ENCODE measurements at places on chromosomes 16 and 17.
A peak's percentile ranks its signal among the peaks of the same experiment; 100 is the strongest.

DNA sequence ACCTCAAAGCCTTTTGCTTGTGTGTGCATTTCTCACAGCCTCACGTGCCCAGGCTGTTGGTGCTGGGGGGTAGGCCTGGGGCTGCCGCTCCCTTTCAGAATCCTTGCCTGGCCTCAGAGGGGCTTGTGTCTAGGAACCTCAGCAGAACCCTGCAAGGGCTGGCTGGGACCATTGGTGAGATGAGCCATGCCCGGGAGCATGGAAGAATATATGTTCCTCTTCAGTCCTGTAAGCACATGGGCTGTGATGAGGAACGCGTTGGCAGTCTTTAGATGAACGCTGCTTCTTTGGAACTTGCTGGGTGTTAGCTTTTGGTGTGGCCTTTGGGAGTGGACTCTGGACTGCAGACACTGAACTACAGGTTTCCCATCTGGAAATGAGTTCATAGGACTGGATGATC, 32.0 kb upstream of the SLC5A10 start:
- no peak for DNase-seq

GRCh38 chr17:76872221-76872873, 4.1 kb downstream of the MGAT5B start:
- no peak for DNase-seq

GRCh38 chr17:49494399-49494985, 601 bp upstream of the NGFR start:
- no peak for DNase-seq

DNA sequence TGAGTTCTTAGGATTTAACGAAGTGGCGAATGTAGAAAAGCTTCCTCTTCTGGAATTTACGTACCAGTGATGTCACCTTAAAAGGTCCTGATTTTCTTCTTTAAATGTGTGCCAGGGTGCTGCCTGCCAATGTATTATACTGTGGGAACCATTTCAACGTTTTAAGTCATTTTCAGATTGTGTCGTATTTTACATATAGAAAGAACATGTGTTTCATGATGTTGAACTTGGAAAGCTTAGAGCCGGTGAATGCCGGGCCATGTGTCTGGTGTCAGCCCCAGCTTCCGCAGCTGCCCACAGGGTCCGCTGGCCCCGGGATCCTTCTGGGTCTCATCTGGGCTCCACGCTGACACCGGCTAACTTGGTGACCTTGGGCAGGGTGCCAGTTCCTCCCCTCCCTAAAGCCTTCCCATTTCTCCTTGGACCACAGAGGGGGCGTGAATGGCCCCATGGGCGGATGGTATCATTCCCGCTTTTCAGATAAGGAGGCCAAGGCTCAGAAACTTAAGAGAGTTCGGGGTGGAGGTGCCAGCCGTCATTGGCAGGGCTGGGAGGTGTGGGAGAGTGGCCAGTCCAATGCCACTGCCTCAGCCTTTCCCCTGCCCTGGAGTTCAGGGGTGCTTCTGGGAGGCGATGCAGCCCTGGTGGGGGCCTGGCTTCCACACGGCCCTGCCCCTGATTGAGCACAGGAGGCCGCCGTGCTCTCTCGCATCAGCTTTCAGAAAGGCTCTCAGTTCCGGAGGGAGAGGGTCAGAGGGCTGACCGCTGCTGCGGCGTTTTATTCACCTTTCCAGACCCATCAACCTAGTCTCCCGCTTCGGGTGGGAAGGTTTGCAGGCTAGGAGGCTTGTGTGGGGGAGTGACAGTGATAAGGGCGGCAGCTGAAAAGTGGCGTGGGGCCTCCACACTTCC, 68.8 kb upstream of the CIBAR2 start:
- DNase-seq: no peak

DNA sequence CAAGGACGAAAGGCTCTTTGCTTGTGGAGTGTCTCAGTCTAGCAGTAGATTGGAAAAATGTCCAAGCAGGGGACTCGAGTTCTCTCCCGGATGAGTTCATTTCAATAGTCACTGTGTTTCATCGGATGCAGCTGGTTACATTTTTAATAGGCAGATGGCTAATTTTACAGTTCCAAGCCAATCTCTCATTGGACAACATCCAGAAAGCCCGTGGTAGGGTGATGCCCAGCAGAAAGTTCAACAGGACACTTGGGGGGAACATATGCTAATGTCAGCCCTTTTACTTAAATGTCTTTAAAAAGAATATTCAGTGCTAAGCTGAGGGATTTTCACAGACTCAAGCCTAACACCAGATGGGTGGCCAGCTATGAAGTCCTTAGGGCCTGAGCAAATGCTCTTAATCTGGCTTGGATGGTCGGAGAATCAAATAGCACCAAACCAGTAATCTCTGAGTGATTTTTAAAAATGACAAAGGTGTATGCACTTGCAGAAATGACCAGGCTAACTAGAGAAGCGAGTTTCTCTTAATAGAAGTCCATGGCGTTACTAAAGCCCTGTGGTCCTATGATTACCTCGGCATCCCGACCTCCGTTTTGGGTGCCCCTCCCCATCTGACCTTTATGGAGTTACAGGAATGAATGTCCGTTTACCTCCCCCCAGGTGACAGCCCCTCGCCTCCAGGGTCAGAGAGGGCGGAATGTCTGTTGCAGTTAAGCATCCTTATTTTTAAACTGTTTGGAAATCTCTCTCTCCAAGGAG, 289.2 kb upstream of the SALL1 start:
- no peak for DNase-seq

- DNase-seq: no peak
Observed at GRCh38 chr17:79118924-79119323, 44.3 kb downstream of the ENGASE start.

GRCh38 chr16:78285437-78285922, 186.0 kb downstream of the WWOX start:
- no peak for DNase-seq

DNA sequence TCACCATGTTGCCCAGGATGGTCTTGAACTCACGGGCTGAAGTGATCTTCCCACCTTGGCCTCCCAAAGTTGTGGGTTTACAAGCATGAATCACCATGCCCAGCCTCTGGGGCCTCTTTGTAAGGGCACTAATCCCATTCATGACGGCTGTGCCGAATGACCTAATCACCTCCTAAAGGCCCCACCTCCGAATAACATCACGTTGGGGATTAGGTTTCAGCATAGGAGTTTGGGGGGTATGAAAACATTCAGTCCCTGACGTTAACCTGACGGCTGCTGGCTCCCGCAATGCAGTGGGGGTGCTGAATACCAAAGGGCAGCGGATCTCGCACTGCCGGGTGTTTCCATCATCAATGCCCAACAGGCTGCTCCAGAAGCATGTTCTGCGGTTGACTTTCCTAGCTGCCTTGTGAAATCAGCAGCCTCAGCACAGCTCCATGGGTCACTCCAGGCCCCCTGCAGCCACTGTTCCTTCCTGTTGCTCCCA, 120.8 kb upstream of the SEC14L1 start:
- no peak for DNase-seq

- DNase-seq: no peak
Observed at GRCh38 chr17:79820959-79821330, 18.3 kb downstream of the CBX4 start.

DNA sequence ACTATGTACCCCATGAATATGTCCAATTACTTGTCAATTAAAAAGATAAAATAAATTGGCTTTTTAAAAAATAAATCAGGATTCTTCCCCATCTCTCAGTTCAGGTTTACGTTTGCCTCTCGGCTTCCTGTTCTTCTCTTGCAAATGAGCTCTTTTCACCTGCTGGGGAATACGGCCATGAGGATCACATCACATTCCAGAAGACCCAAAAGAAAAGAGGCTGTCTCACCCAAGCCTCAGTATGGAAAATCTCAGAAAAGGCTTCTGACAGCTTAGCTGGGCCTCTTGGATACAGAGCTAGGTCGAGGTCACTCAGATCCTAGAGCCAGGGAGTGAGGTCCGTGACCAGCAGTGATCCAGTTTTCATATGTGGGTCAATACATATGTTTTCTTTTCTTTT, 171.2 kb upstream of the SDK2 start:
- no peak for DNase-seq

DNA sequence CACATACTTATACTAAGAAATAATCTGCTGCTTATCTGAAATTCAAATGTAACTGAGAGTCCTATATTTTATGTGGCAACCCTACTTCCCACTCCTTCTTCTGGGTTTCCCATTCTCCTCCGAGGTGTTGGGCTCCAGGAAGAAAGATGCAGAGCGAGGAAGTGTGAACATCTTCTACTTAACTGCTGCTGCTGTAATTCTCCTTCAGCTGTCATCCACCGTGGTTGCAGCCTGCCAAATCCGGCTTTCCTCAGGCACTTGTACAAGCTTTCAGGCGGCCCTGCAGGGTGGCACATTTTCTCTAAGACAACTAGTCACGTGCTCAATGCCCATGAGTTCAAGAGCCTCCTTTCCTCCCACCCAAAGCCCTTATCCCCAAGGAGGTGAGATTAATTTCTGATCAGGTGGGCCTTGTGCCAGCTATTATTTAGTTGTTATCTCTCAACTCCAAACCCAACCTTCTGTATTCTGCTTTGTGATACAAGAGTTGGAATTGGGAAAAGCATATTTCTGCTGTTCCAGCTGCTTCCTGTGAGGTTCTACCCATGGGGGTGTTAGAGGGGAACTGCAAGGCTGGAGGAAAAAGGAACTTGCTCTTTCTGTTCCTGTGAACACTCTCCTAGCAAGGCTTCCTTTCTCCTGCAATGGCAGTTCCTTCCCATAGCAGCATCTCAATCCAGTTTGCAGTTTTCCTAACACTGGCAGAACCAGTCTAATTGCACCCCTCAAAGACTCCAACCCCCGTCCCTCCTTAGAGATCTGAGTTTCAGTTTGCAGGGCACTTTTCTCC, 67.6 kb upstream of the RBBP6 start:
- no peak for DNase-seq

- no peak for DNase-seq
Observed at GRCh38 chr17:78154903-78155811, 9.0 kb downstream of the C17orf99 start.

DNA sequence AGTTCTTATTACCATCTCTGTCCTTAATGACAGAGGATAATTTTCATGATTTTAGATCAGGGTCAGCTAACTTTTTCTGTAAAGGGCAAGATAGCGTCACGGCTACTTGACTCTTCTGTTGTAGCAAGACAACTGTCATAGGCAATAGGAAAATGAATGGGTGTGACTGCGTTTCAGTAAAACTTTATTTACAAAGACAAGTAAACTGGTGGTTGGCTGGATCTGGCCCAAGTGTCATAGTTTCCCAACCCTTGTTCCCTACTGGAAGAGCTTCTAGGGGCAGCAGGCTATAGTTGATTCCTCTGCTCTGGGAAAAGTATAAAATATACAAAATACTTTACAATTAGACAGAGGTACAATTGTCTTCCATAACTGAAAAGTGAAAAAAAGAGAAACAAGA, 50.6 kb upstream of the VPS4A start:
- no peak for DNase-seq

DNA sequence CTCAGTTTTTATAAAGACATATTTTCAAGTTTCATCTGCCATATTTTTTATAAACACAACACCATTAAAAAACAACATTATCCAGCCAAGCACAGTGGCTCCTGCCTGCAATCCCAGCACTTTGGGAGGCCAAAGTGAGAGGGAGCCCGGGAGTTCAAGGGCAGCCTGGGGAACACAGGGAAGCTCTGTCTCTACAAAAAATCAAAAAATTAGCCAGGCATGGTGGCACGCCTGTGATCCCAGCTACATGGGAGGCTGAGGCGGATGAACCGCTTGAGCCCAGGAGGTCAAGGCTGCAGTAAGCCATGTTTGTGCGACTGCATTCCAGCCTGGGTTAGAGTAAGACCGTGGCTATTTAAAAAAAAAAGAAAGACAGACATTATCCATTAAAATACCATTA, 17.2 kb upstream of the NTAN1 start:
- DNase-seq: no peak

DNA sequence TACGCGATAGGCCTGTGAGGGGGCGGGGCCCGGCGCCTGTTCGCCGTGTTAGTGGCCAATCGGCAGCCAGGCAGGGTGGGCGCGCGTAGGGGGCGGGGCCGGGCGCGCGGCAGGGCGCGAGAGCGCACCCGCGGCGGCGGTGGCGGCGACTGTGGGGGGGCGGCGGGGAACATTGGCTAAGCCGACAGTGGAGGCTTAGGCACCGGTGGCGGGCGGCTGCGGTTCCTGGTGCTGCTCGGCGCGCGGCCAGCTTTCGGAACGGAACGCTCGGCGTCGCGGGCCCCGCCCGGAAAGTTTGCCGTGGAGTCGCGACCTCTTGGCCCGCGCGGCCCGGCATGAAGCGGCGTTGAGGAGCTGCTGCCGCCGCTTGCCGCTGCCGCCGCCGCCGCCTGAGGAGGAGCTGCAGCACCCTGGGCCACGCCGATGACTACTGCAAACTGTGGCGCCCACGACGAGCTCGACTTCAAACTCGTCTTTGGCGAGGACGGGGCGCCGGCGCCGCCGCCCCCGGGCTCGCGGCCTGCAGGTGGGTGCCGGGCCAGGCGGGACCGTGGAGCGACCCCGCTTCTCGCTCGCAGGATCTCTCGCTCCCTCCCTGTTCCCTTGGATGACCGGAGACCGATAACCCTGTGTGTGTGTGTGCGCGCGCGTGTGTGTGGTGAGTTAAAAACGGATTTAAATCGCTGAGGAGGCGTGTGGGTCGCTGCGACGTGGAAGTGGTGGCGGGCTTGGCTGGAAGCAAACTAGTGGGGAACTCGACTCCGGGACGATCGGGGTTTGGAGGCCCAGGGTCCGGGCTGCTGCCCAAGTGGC, at the start of gene NFATC3:
Gene NFATC3, plus strand, starts transcription at position 112 of the 813 bp plus-strand sequence. Its CDS starts 312 bp downstream, at position 424.
- DNase-seq: peak; percentile 99

DNA sequence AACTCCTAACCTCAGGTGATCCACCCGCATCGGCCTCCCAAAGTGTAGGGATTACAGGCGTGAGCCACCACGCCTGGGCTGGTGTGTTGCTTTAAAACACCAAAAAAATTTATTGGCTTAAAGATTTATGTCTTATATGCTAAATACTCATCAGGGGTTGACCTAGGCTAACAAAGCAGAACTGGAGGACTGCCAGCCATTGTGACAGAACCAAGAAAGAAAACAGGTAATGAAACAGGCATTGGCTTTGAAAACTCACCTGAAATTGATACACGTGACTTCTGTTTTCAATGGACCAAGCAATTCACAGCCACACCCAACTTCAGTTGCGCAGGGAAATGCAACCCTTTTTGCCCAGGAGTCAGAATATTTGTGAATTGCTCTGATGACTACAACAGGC, 4.9 kb upstream of the PHAF1 start:
- DNase-seq: no peak

- no peak for DNase-seq
Observed at GRCh38 chr16:53309457-53309856, 124.8 kb upstream of the RBL2 start.
